Fibroblast of skin of right quadriceps (primary cell): ENCODE measurements at places on chromosomes 1 and 21.
A peak's percentile ranks its signal among the peaks of the same experiment; 100 is the strongest.

- DNase-seq = no peak
Observed at GRCh38 chr21:38561205-38561604, 62.9 kb upstream of the ERG start.

GRCh38 chr21:35724156-35724555, 336.2 kb downstream of the SETD4 start:
- no peak for DNase-seq

- DNase-seq = peak; percentile 82
Observed at GRCh38 chr21:35204850-35205541, 155.9 kb upstream of the RUNX1 start.

GRCh38 chr1:4447778-4448420, 206.5 kb upstream of the AJAP1 start:
- no peak for DNase-seq

DNA sequence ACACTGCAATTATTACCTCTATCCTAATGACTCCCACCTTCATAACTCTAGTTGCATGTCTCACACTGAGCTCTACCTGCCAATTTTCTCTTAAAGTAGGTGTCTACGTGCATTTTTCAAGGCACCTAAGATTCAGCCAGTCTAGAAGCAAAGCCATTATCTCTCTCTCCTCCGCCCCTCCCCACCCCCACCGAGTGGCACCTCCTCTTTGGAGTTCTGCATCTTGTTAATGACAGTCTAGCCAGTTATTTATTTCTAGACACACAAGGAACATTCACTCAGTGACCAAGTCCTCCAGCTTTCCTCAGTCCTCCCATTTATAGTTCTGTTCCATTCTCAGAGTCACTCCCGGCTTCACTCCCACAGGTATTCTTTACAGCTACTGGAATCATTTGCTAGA, 47.6 kb downstream of the ASTN1 start:
- no peak for DNase-seq

DNA sequence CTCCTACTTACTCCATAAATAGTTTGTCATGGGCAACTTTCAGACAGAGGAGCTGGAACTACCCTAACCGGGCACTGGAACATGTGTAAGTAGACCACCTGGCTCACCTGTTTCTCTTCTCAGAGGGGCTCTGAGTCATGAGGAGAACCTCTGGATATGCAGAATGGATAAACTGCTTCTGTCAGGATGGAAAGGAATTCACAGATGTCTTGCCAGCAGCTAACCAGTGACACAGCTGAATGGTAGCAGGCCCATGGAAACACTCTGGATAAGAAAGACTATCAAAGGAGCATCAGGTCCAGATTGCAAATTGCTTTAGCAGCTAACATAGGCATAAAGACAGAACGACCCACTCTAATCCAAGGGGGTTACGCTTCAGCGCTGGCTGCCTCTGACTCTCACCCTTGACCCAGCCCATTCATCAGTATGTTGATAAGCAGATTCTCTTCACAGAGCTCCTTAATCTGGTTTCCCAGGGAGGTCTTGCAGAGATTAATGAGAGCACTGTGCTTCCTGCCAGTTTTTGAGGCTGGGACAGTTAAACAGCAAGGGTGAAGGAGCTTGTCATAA, 54.2 kb downstream of the HIVEP3 start:
- DNase-seq = peak; percentile 34

GRCh38 chr1:46718727-46719622, at the start of gene EFCAB14:
EFCAB14 (minus strand) TSS chr1:46719114; CDS start chr1:46718087, 1,027 bp downstream.
- DNase-seq = peak; percentile 85

DNA sequence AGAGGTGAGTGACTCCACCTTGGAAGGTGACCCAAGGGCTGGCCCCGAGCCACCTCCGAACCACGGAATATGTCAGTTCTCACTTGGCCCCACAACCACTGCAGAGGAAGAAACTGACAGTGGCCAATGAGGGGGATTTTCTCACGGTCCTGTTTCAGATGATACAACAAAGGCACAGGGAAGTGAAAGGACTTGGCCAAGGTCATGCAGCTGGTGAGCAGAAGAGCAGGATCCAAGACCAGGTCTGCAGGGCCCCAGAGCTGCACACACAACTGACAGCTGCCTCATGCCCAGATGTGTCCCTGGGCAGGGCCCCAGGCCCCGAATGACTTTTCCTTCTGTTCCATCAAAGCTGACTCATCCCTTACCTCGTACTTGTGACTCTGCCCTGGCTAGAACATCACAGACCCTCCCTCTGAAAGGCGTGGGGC, 25.8 kb upstream of the EVA1B start:
- peak; percentile 32 for DNase-seq

DNA sequence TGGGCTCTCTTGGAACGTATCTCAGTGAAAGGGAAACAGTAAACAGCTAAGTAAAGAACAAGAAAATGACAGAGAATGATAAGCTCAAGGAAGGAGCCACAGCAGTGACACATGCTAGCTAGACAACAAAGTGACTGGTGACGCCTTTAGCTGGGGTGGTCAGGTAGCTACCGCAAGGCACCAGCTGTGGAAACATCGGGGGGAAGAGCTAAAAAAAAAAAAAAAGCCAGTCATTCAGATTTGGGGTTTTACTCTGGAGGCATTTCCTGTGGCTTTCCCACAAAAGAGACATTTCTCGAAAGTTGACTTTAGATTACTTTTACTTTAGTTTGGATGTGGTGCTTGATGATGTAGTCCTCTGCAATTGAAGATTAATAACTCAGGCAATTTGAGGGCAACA, 2.1 kb downstream of the FHAD1 start:
- no peak for DNase-seq

DNA sequence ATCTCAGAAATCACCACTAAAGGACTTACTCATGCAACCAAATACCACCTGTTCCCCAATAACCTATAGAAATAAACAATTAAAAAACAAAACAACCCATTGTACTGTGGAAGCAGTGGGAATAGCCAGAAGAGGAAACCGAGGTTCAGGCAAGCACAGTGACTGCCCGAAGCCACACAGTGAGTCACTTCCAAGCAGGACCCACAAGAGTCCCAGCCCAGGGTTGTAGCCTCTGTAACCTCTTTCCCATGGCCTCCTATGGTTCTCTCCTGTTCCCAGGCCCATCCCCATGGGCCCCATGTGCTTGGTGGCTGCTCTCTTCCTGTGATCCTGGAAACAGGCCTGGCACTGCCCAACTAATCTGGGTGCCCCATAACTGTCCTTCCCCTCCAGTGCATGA, 29.0 kb upstream of the HTR1D start:
- DNase-seq = no peak

DNA sequence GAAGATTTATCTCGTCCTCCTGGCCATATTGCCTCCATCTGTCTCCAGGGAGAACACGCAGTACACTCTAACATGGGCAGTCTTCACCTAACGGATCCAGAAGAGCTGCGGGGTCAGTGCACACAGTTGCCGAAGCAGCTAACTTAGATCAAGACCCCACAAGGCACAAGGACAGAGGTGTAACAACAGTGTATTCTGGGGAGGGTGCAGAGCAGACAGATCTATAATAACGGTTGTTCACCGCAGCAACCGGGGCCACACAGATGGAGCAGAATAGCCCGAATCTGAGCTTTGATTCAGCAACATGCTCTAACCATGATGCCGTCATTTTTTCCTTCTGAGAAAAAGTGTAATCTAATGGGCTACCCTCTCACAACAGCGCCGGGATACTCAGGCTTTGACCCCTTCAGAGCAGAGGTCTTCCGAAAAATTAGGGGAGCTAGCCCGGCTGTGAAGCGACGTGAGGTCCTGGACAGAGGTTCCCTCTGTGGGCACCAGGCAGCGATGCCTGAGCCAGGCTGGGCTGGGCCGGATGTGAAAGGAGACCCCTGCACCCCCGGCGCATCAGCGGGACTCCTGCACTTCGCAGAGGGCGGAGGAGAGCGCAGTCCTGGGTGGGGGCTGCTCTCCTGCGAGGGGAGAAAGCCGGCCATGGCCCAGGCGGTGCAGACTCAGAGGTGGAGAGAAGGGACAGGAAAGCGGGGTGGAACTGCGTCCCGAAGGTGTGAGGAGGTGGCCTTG, 57.5 kb downstream of the BCL9 start:
- DNase-seq = no peak

DNA sequence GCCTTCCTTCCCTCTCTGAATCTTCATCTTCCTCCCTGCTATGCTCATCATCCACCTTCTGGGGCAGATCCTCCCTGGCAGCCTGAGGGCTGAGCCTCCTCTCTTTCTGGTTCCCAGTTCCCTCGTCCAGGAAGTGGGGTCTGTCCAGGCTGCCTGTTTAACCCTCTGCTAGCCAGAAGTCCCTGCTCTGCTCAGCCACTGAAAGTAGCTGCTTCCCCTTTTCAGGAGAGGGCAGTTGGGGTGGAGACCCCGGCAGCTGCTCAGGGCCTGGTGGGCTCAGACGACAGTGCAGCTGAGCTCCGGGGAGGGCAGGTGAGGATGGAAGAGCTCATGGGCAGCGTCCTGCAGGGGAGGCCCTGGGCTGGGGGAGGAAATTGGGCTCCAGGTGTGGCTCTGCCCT, 43.1 kb upstream of the ETV3 start:
- no peak for DNase-seq

- DNase-seq = no peak
Observed at GRCh38 chr1:236979149-236979900, 24.9 kb downstream of the MT1HL1 start.

DNA sequence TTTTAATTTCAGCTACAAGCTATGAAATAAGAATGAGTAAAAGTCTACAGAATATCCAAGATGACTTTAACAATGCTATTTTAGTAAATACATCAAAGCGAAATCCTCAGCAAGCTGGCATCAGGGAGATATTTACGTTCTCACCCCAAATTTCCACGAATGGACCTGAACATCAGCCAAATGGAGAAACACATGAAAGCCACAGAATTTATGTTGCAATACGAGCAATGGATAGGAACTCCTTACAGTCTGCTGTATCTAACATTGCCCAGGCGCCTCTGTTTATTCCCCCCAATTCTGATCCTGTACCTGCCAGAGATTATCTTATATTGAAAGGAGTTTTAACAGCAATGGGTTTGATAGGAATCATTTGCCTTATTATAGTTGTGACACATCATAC, 13.7 kb upstream of the CLCA1 start:
- DNase-seq = no peak

GRCh38 chr21:21213297-21213696, 215.1 kb downstream of the NCAM2 start:
- DNase-seq = no peak

- DNase-seq = no peak
Observed at GRCh38 chr1:205045146-205045545, 2.1 kb downstream of the CNTN2 start.

DNA sequence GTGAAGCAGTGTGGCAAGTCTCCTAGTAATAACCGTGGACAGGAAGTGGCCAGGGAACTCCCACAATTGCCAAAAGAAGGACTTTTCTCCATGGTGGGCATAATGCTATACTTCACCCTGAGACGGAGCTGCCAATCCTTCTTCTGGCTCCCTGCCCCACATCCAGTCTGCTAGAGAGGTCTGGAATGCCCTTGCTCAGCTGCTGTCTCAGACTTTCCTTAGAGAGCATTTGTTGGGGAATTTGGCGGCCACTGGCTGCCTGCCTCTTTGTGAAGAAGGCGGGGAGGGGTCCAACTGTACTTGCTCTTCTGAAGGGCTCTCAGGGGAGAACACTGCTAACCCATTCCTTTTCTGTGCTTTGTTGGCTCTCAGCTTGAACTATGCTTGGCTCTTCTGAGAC, 123.7 kb upstream of the EDN2 start:
- peak; percentile 75 for DNase-seq

DNA sequence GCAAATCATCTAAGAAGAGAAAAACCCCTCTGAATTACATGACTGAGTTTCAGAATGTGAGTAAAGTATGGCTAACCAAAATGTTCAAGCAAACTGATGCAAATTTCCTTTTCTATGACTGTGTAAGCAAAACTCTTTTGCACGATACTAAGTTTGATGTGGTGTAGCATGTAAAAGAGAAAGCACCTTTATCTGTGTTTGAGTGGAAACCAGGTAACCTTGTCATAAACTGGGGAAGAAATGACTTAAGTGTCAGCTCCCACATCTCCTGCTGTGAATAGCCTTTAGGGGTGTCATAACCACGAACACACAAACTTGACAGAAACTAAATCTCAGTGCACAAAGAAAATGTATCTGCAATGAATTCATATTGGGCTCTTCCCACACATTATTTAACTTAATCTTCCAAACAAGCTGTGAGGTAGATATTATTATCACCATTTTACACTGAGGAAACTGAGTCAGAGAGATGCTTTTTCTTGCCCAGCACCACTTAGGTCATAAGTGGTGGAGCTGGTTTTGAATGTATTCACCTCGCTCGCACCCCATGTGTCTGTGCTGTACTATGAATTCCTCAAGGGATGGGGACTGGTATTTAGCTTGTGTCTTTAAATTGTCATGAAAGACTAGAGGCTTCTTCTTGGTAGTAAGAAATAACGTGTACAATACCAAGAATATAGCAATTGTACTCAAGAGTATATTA, 32.9 kb upstream of the IL12RB2 start:
- no peak for DNase-seq

- peak; percentile 39 for DNase-seq
Observed at GRCh38 chr1:198467907-198468306, 72.6 kb downstream of the ATP6V1G3 start.

GRCh38 chr1:76759171-76759860, 108.0 kb upstream of the ST6GALNAC5 start:
- no peak for DNase-seq

GRCh38 chr1:75475696-75476095, 135.2 kb downstream of the SLC44A5 start:
- DNase-seq = no peak

DNA sequence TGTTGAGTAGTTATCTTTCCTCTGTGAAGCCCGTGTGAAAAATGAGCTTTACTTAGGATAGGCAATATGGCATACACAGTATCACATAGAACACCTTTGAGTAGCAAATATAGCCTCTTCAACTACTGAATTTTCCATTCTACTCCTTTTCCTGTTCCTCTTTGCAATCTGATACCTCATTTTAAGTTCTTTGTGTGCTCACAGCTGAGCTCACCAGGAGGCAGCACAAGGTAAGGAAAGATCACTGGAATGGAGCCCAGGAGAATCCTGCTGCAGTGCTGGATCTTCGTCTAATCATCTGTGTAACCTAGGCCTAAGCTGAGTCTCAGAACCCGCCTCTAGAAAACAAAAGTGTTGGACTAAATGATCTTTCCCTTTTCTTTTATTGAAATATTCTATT, 171.0 kb downstream of the LRRC40 start:
- DNase-seq = peak; percentile 66

DNA sequence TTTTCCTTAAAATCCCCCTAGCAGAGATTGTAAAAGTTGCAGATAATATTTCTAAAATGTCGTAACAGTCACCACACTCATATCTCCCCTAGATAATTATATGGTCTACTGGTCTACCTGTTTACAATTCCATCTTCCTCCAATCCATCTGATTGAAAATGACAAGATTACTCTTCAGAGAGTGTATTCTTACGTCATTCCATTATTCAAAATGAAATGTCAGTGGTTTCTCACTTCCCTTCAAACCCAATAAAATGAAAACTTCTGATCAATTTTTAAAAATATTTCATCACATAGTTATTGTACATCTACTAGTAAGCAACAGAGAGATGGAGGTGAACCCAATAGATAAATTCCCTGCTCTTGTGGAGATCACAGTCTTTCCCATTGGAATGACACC, 202.2 kb upstream of the C8B start:
- DNase-seq = no peak

- no peak for DNase-seq
Observed at GRCh38 chr1:154276797-154277196, 4.4 kb downstream of the HAX1 start.
